B cell (primary cell): ENCODE measurements at places on chromosomes 4 and X. TPM values are rescaled to one million over a fixed set of nuclear protein-coding genes. Genes with fewer than 3 reads are reported as not detected.

Gene TMPRSS11B
- total RNA-seq, result not detected in 2 replicates

Gene ALG13
- total RNA-seq, result 134 and 138 TPM in 2 replicates

Gene SH2D1A
- total RNA-seq, result not detected in 2 replicates

Gene HGFAC
- not detected in 2 replicates for total RNA-seq

Gene MRFAP1
- 100 and 113 TPM in 2 replicates for total RNA-seq

Gene RADX
- total RNA-seq, result 13.0 and 15.3 TPM in 2 replicates

Gene EDA2R
- total RNA-seq, result 0.15 and 0.25 TPM in 2 replicates

Gene FAM9B
- not detected in 2 replicates for total RNA-seq

GRCh38 chr4:157942017-157942416, 230.8 kb downstream of the GASK1B start:
- no peak for DNase-seq

GRCh38 chrX:56783996-56784620, 55.1 kb downstream of the NBDY start:
- DNase-seq, result no peak

- DNase-seq, result no peak
These were observed 13.9 kb downstream of the TNIP2 start for GRCh38 chr4:2742081-2742822.

GRCh38 chrX:73822775-73823174, 259.8 kb downstream of the CHIC1 start:
- DNase-seq, result no peak

- DNase-seq, result no peak
These were observed 105.5 kb upstream of the OTUD4 start for GRCh38 chr4:145285928-145286327.

- DNase-seq, result no peak
These were observed 1.1 kb downstream of the RNF212 start for GRCh38 chr4:1112174-1112820.

GRCh38 chr4:81919223-81919622, 447.5 kb upstream of the RASGEF1B start:
- DNase-seq, result peak; percentile 34

GRCh38 chr4:153453402-153453801, 12.8 kb upstream of the TMEM131L start:
- DNase-seq, result no peak

- DNase-seq, result no peak
These were observed 46.6 kb downstream of the HTT start for GRCh38 chr4:3121110-3121509.

- DNase-seq, result no peak
These were observed 88.3 kb downstream of the SHROOM2 start for GRCh38 chrX:9874483-9874882.

DNA sequence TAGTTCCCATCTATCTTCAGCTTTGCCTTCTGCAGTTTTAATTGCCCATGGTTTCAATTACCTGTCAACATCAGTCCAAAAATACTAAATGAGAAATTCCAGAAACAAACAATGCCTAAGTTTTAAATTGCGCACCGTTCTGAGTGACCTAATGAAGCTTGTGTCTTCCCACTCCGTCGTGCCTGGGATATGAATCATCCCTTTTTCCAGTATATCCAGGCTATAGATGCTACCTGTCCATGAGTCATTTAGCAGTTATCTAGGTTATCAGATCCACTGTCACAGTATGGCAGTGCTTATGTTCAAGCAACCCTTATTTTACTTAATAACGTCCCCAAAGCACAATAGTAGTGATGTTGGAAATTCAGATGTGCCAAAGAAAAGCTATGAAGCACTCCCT, 363.6 kb upstream of the FAM241A start:
- no peak for DNase-seq

DNA sequence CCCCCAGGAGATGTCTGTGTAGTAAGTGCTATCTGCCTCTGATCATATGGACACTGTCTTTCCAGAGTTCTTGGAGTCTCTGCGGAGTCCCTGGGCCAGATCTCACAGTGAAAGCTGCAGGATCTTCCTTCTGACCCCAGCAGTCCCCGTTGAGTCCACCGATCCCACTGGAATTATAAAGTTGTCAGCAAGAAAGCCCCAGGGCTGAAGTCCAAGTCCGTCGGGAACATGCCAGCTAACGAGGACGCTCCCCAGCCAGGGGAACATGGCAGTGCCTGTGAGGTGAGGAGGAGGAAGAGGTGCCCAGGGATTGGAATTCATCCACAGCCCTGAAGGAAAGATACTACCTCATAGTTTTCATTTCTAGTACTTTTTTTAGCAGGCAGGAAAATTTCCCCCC, 9.3 kb downstream of the ZNF81 start:
- no peak for DNase-seq

DNA sequence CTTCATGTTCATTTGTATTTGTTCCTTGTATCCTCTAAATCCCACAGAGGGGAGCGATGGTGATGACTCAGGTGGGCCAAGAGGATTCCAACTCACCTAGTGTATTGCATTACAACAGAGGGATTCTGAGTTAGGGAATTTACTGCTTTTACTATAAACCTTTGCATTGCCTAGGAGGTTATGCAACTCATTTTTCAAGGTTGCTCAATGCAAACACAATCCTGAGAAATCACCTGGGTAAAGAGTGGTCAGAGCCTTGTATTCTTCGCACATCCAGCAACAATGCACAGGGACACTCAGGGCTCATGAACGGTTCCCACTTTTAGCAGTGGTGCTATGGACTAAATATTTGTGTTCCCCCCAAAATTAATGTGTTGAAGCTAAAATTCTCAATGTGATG, 28.6 kb upstream of the LSM6 start:
- DNase-seq, result no peak

DNA sequence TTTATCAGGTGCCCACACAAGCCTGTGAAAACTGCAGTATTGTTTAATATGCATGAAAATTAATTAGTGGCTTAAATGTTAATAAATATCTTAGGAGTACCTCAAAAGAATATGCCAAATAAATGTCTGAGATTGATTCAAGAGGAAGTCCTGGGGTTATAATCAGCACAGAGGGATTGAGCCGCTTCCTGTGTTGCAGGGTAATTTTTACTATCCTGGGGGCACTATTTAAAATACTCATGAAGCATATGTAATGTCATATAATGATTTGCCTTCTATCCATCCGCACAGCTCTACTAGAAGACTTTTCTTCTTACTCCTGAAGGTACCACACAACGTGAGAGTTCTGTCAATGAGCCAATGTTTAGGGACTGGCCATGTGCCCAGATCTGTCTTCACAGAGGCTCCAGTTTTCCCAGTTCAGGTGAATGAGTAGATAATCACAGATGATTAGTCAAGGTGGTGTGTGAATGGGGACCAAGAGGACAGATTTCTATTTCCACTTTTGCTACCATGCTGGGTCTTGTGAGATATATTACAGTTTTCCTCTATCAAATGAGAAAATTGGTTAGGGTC, 233.3 kb downstream of the USP46 start:
- DNase-seq, result no peak

GRCh38 chrX:44343412-44344141, at the start of gene EFHC2:
Gene EFHC2 (minus strand): TSS chrX:44343672. CDS start chrX:44343588, 84 bp downstream.
- DNase-seq, result peak; percentile 74

DNA sequence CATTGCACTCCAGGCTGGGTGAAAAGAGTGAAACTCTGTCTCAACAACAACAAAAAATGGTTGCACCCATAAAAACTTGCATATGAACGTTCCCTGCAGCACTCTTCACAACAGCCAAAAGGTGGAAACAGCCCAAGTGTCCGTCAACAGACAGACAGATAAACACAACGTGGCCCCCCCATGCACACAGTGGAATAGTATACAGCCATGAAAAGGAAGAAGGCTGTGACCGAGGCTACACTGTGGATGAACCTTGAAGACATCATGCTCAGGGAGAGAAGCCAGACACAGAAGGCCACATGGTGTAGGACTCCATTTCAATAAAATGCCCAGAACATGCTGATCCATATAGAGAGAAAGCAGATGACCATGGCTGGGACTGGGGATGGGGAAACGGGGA, 33.5 kb upstream of the ASMTL start:
- DNase-seq, result no peak

- no peak for DNase-seq
These were observed 408.0 kb upstream of the SPOCK3 start for GRCh38 chr4:167642250-167642649.
